T-cell (primary cell): ENCODE measurements at places on chromosomes 1 and 21.
A peak's percentile ranks its signal among the peaks of the same experiment; 100 is the strongest.

DNA sequence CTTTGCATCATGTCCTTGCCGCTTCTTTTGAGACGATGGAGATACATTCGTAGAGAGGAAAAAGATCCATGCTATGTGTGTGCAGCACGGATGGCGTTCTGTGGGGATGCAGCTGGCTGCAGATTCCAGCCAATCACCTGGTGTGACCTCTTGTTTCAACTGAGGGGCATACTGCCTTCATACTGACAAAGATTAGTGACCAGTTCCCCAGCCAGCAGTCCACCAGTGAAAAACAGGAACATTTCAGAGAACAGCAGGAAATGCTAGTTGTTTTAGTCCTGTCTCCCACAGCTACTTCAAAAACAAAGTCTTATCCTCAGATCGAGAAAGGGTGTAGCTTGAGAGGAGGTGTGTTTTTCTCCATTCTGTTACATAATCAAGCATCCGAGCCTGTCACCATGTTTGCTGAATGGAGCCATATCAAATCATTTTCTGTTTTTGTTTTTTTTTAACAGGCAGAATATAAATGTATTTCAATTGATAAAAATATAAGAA lies 255.7 kb upstream of the FMN2 start:
- H3K4me3 ChIP-seq: no peak overlapping the region
- H3K27ac ChIP-seq: no peak overlapping the region
- no peak for DNase-seq
- no peaks in the 10 kb centered on the region for H3K36me3 ChIP-seq

DNA sequence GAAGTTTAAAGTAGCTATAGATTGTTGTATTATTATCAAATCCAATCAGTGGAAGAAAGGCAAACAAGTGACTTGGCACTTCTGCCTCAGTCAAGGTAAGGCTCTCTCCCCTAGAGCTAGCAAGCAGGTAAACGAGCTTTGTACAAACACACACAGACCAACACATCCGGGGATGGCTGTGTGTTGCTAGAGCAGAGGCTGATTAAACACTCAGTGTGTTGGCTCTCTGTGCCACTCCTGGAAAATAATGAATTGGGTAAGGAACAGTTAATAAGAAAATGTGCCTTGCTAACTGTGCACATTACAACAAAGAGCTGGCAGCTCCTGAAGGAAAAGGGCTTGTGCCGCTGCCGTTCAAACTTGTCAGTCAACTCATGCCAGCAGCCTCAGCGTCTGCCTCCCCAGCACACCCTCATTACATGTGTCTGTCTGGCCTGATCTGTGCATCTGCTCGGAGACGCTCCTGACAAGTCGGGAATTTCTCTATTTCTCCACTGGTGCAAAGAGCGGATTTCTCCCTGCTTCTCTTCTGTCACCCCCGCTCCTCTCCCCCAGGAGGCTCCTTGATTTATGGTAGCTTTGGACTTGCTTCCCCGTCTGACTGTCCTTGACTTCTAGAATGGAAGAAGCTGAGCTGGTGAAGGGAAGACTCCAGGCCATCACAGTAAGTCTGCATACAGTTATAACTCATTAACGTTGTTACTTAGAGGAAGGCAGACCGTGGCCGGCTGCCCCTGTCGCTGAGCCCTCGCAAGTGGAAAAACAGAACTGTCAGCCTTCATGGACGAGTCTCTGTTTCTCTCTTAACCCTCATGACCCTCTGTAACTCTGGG lies at the start of gene PALMD:
Gene PALMD, plus strand, starts transcription at position 415 of the 833 bp plus-strand sequence. Its CDS starts 205 bp downstream, at position 620.
- H3K27ac ChIP-seq: no peak within 1 kb of the TSS
- no peaks in the 10 kb centered on the region for H3K4me1 ChIP-seq
- DNase-seq: no peak
- no peak within 1 kb of the TSS for H3K4me3 ChIP-seq

GRCh38 chr1:58768191-58768731 lies 15.6 kb downstream of the JUN start:
- peaks cover 2% of the 10 kb centered on the region for H3K4me1 ChIP-seq
- H3K27ac ChIP-seq: no peak overlapping the region
- H3K36me3 ChIP-seq: no peaks in the 10 kb centered on the region
- no peak for DNase-seq
- no peaks in the 10 kb centered on the region for H3K27me3 ChIP-seq

- H3K27me3 ChIP-seq: peaks cover 12% of the 10 kb centered on the region
- H3K4me3 ChIP-seq: no peak within 1 kb of the TSS
- H3K4me1 ChIP-seq: no peaks in the 10 kb centered on the region
- DNase-seq: no peak
- no peaks in the 10 kb centered on the region for H3K36me3 ChIP-seq
Measured at GRCh38 chr1:209583408-209583807, at the start of gene CAMK1G. CAMK1G (plus strand) TSS chr1:209583714; CDS start chr1:209594984, 11,270 bp downstream.

DNA sequence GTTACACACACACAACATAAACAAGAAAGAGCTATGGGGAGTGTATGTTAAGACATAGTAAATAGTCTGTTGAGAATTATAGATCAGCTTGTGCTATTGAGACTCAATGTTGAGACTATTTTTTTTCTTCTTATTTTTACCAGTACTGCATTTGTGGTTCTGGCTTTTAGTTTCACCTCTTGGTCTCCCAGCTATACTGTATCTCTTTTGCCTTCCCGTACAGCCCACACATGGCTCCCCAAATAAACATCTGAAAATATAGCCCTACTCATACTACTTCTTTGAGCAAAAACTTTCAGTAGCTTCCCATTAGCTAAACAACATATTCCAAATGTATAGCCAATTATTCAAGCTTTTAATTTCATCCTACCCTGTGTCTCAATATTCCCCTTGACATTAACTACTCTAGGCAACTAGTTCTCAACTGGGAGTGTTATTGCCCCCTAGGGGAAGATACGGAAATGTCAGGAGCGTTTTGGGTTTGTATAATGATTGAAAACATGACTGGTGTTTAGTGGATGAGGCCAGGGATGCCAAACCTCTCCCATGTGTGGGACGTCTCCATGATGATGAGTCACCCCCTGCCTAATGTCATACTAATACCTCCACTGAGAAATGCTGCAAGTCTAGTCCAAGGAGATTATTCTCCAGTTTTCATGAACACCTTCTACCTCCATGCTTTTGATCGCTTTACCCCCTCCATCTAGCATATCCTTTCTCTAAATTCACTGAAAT lies 6.8 kb downstream of the RPE65 start:
- no peaks in the 10 kb centered on the region for H3K36me3 ChIP-seq
- no peaks in the 10 kb centered on the region for H3K27me3 ChIP-seq
- DNase-seq: no peak
- no peak overlapping the region for H3K27ac ChIP-seq
- H3K4me3 ChIP-seq: no peak overlapping the region

DNA sequence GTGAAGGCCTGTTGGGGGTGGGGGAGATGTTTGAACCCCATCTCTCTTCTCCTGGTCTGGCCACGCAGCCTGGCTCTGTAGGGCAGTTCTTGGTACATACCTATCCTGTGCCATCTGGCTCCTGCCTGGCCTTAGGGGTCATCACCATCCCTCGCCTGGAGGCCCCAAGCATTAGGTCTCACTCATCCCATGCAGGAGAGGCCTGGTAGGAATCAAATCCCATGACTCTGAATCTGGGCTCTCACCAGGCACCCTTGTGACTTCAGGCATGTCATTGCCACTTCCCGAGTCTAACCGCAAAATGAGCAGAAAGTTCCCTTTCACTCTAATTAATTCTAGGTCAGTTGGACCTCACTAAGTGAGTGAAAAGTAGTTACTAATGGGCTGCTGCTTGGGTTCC lies 37.2 kb downstream of the ETNK2 start:
- H3K27me3 ChIP-seq: no peaks in the 10 kb centered on the region
- H3K4me1 ChIP-seq: no peaks in the 10 kb centered on the region
- no peaks in the 10 kb centered on the region for H3K36me3 ChIP-seq
- H3K27ac ChIP-seq: no peak overlapping the region

- DNase-seq: peak; percentile 71
- H3K4me3 ChIP-seq: peak overlapping the region; percentile 87
- H3K4me1 ChIP-seq: peaks cover 29% of the 10 kb centered on the region
Measured at GRCh38 chr1:33349778-33350610, 29.1 kb upstream of the A3GALT2 start.

DNA sequence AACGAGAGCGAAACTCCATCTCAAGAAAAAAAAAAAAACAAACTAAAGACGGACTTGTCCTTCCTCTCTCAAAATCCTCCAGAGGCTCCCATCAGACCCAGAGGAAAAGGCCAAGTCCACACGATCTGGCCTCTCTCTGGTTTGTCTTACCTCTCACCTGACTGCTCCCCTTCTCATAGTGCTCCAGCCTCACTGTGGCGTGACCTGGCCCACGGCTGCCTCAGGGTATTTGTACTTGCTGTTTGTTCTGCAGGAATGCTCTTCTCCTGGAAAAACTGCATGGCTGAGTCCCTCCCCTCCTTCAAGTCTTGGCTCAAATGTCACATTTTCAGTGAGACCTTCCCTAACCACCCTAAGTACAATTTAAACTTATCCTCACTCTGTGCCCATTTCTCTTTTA lies 8.0 kb upstream of the BRWD1 start:
- H3K27me3 ChIP-seq: no peaks in the 10 kb centered on the region
- DNase-seq: no peak
- H3K36me3 ChIP-seq: no peaks in the 10 kb centered on the region

- H3K4me3 ChIP-seq: no peak overlapping the region
- no peaks in the 10 kb centered on the region for H3K36me3 ChIP-seq
- peaks cover 6% of the 10 kb centered on the region for H3K4me1 ChIP-seq
- H3K27ac ChIP-seq: no peak overlapping the region
- no peaks in the 10 kb centered on the region for H3K27me3 ChIP-seq
- DNase-seq: no peak
Measured at GRCh38 chr1:147167365-147167764, 4.9 kb downstream of the PRKAB2 start.

DNA sequence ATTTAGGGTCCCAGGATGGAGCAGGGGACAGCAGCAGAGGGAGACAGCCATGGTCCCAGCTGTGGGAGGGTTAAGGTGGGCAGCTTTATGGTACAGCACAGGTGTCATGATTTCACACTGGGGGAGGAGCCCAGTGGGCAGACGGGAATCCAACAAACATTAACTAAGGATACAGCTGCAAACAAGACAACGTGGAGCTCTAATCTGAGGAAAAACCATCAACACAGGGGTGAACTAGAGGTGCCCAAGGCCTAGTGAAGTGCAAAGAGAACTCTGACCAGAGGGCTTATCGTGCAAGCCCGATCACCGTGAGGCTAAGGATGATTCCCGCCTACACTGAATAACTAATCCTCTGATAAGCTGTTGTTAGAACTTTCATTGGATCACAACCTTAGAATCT lies 18.7 kb downstream of the ECE1 start:
- no peak for DNase-seq
- H3K36me3 ChIP-seq: peaks cover 8% of the 10 kb centered on the region
- no peak overlapping the region for H3K4me3 ChIP-seq
- H3K27me3 ChIP-seq: no peaks in the 10 kb centered on the region
- no peak overlapping the region for H3K27ac ChIP-seq

DNA sequence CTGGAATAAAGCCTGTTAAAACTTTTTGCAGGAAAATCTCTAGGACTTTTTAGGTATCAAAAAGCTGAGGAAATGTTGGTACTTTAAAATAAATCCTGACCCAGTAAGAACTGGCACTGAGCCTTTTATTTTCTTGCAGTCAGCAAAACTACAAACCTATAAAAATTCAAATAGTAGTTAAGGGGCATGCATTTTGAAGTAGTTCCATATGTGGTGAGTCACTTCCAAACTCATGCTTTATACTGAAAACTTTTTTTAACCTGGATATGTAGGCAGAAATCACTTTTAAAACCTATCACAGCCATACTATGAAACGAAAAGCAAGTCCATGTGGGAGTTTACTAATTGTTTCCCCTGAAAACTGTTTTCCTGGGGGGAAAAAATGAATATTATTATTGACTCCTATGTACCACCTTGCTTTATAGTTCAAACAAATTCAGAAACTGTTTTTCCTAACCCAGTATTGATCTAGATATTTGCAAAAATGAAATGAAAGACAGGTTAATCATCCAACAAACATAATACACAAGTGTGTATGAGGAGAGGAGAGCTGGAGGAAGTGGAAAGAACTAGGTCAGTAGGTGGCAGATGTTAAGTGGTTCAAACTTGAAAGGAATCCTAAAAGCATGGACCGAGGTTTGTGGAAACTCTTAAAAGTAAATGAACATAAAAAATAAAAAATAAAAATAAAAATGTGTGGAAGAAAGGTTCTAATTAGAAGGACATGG lies 30.5 kb downstream of the NRIP1 start:
- no peak for DNase-seq
- no peak overlapping the region for H3K27ac ChIP-seq
- H3K4me3 ChIP-seq: no peak overlapping the region
- H3K36me3 ChIP-seq: no peaks in the 10 kb centered on the region
- no peaks in the 10 kb centered on the region for H3K27me3 ChIP-seq

GRCh38 chr21:45531393-45532215 lies 10.6 kb downstream of the SLC19A1 start:
- no peak for DNase-seq
- H3K36me3 ChIP-seq: peaks cover 17% of the 10 kb centered on the region
- H3K27me3 ChIP-seq: no peaks in the 10 kb centered on the region
- peaks cover 21% of the 10 kb centered on the region for H3K4me1 ChIP-seq
- H3K4me3 ChIP-seq: no peak overlapping the region

DNA sequence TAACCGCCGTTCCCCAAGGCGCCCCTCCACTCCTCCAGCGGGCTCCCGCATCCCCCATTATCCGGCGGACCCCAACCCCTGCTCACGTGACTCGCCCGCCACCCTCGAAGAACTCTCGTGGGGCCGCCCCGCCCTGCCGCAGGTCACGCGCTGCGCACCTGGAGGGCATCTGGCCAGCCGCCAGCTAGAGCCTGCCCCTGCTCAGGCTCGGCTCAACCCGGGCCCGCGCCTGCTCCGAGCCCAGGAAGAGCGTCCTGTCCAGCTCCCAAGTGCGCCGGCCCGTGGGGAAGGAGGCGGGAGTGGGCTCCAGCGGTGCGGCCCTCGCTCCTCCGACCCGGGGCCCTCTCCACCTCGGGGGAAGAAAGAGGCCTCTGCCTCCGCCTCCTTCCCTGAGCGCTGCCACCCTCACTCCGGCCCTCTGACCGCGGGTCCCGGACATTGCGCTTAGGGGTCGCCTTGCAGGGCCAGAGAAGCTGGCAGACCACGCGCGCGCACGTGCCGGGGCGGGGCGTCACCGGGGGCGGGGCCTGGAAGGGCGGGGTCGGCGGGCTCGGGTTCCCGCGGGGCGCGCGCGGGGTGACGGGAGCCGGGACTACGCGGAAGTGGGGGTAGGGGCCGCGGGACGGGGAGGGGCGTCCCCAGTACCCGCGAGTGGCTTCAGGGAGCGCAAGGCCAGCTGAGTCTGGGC lies 28.4 kb downstream of the HMGN2 start:
- peak overlapping the region; percentile 89 for H3K4me3 ChIP-seq
- peaks cover 5% of the 10 kb centered on the region for H3K4me1 ChIP-seq
- no peaks in the 10 kb centered on the region for H3K27me3 ChIP-seq
- no peaks in the 10 kb centered on the region for H3K36me3 ChIP-seq
- peak; percentile 71 for DNase-seq
- H3K27ac ChIP-seq: peak overlapping the region; percentile 92

- no peaks in the 10 kb centered on the region for H3K36me3 ChIP-seq
- H3K4me1 ChIP-seq: peaks cover 2% of the 10 kb centered on the region
- no peak for DNase-seq
- no peak overlapping the region for H3K27ac ChIP-seq
Measured at GRCh38 chr1:201475130-201475529, 6.1 kb upstream of the PHLDA3 start.

- H3K4me3 ChIP-seq: no peak overlapping the region
- no peaks in the 10 kb centered on the region for H3K27me3 ChIP-seq
- H3K4me1 ChIP-seq: peaks cover 20% of the 10 kb centered on the region
Measured at GRCh38 chr1:232339073-232339472, 290.9 kb downstream of the SIPA1L2 start.
